ENCODE measurements at places on chromosomes 5 and 9.
A peak's percentile ranks its signal among the peaks of the same experiment; 100 is the strongest.

GRCh38 chr9:133889584-133890301 lies 102.4 kb downstream of the VAV2 start:
- no peak for DNase-seq

- no peak for DNase-seq
Measured at GRCh38 chr9:13487071-13487470, 207.6 kb upstream of the MPDZ start.

- DNase-seq = no peak
Measured at GRCh38 chr5:150700246-150700593, 642 bp downstream of the RBM22 start.

DNA sequence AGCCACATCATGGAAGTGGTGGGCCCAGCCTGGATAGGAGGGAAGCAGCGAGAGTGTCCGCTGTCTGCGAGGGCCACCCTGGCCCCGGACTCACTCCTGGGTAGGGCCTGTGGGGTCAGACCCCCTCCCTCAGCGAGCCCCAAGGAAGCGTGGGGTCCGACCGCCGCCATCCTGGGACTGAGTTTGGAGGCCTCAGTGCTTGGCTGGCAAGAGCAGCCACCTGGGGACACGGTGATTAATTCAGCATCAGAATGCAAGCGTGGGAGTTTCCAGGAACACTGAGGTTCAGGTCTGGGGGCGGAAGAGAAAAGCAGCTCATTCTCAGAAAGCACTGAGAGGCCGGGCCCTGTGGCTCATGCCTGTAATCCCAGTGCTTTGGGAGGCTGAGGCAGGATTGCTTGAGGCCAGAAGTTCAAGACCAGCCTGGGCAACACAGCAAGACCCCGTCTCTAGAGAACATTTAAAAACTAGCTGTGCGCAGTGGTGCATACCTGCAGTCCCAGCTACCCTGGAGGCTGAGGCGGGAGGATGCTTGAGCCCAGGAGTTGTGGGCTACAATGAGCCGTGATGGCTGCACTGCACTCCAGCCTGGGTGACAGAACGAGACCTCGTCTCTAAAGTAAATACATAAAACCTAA lies 18.3 kb upstream of the CAMSAP1 start:
- DNase-seq = no peak

GRCh38 chr5:76941442-76941841 lies 11.4 kb upstream of the CRHBP start:
- no peak for DNase-seq

DNA sequence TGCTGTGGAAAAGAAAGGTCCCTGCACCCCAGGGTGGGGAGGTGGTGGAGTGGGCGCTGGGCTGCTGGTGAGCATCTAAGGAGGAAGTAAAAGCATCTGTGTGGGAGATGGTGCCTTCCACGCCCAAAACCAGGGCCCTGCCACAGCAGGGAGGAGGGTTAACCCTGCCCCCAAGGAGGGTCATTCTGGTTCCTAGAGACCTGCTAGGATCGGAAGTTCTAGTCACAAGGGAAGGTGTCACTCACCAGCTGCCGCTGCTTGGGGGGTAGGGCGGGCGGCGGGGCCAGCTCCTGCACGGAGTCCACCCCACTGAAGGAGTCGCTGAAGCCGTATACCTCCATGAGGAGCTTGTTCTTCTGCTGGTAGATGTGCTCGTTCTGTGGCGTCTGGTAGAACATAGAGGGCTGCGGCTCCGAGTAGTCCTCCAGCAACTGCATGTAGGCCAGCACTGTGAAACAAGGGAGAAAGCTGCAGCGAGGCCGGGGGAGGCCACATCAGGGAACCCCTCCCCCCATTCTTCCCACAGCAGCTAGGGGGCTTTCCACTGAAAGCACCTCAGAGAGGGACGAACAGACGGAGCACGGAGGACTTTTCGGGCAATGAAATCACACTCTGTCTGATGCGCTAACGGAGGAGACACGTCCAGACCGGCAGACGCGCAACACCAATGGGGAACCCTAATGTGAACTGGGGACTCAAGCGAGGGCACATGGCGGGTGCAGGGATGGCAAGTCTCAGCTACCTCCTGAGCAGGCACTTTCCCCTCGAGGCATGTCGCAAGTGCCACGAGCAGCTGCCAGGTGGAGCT lies 76.4 kb downstream of the PRRT1B start:
- no peak for DNase-seq

GRCh38 chr5:138663009-138663408 lies 87.8 kb upstream of the HSPA9 start:
- no peak for DNase-seq

DNA sequence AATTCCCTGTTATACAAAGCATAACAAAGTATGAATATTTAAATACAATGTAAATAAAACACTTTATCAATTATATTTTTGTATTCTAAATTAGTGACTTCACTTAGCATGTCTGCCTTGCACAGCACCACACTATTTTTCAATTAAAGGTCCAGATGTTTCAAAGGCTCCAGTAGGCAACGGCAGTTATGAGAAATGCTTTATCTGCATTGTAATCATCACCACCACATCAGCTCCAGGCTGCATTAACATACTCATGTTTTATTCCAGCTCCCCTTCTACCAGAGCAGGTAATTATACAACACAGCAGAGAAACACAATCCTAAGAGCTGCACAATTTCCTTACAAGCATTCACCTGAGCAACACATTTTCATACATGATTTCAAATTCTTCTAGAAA lies 102.8 kb downstream of the MAPKAP1 start:
- DNase-seq = no peak

DNA sequence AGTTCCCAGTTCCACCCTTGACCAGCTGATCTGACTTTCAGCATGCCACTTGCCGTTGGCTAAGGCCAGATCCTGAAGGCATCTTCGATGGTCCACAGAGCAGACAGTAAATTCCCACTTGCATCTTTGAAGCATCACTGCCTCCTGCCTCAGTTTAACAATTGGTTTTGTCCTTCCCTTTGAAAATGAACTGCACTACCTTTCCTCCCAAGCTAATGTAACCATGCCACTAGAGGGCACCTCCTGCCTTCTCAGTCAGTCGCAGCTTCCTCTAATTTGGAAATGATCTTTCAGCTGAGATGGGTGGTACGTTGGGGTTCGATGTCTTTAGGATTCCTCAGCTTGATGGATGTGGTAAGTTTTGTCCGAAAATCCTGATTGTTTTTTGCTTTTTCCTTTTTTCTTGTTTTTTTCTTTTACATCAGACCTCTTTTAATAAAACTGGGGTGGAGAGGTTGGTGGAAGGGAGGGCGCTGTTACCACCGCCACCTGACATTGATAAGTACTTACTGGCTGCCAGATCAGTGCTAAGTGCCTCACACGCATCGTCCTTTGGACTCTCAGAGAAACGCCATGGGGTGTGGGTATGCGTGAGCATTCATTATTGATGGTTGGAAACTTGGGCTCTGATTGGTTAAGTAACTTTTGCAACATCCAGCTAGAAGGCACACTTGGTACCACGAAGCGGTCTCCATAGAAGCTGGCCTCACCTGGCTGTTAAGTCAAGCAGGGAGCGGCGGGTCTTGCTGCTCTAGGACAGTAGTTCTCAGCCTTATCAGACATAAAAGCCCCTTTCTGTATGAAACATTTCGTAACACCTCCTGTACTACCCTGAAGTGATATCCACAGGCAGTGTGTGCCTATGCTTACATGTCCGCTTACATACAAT lies 16.9 kb downstream of the PTTG1 start:
- peak; percentile 19 for DNase-seq

- DNase-seq = no peak
Measured at GRCh38 chr5:91315701-91316100, 67.4 kb downstream of the ARRDC3 start.

- no peak for DNase-seq
Measured at GRCh38 chr5:36066540-36067210, at the start of gene UGT3A2. TSS of gene UGT3A2 (minus strand) at chr5:36066882. CDS start at chr5:36066789, 93 bp downstream.
